ENCODE measurements at places on chromosomes 2 and 18. TPM values are rescaled to one million over a fixed set of nuclear protein-coding genes. Genes with fewer than 3 reads are reported as not detected.

The IL36A gene
- total RNA-seq = not detected

The RIF1 gene
- total RNA-seq = 72.4 TPM

The ADAM23 gene
- total RNA-seq = 0.06 TPM

The PPM1G gene
- total RNA-seq = 127 TPM

The DNER gene
- total RNA-seq = not detected

The PAIP2B gene
- total RNA-seq = 3.7 TPM

The GAL3ST2 gene
- 0.16 TPM for total RNA-seq

The FRZB gene
- total RNA-seq = not detected

The TTC32 gene
- 16.1 TPM for total RNA-seq

The TMEM37 gene
- total RNA-seq = not detected

The GPR75 gene
- total RNA-seq = 0.91 TPM

The GIGYF2 gene
- 64.7 TPM for total RNA-seq

The OTX1 gene
- total RNA-seq = not detected

The FSIP2 gene
- total RNA-seq = 0.09 TPM

The DLGAP1 gene
- total RNA-seq = not detected

The BOLL gene
- total RNA-seq = not detected

The PDE6D gene
- total RNA-seq = 25.4 TPM

The CBLN2 gene
- total RNA-seq = not detected

The CCDC85A gene
- not detected for total RNA-seq

The CXCR4 gene
- 104 TPM for total RNA-seq

The FKBP7 gene
- total RNA-seq = 1.6 TPM

The CHRNA1 gene
- not detected for total RNA-seq

The ZNF385B gene
- total RNA-seq = not detected

The CCDC121 gene
- not detected for total RNA-seq

The PTRHD1 gene
- total RNA-seq = 13.7 TPM

The SIX3 gene
- total RNA-seq = not detected

The RNMT gene
- total RNA-seq = 30.7 TPM

The RAB6C gene
- not detected for total RNA-seq

The EPB41L5 gene
- 9.2 TPM for total RNA-seq

The OR6B2 gene
- not detected for total RNA-seq

The CENPA gene
- 38.1 TPM for total RNA-seq

The ONECUT2 gene
- total RNA-seq = 0.02 TPM

Data from activated naive CD4-positive, alpha-beta T cell treated with anti-CD3 and anti-CD28 coated beads, Interleukin-2, amount 50 U/mL, for 72 hours (primary cell).